Mammary epithelial cell (primary cell): ENCODE measurements at places on chromosomes 6 and 20.

- no peak for DNase-seq
These were observed 205.9 kb downstream of the HACE1 start for GRCh38 chr6:104653781-104654180.

DNA sequence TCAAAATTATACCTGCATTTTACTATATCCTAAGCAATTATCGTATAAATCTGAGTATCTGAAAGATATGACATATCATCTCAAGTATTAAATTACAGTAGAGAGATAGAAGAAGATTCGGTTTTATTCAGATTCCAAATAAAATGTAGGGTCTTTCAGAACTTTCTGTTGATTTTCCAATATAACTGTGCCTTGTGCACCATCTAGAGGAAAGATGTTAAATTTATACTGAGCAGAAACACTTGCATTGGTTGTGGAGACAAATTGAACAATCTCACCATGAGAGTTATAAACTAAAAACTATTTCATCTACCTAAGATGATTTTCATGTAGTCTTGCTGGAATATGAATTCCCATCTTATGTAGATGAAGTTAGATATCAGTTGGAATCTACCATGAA lies 26.8 kb upstream of the HSF2 start:
- no peak for DNase-seq

DNA sequence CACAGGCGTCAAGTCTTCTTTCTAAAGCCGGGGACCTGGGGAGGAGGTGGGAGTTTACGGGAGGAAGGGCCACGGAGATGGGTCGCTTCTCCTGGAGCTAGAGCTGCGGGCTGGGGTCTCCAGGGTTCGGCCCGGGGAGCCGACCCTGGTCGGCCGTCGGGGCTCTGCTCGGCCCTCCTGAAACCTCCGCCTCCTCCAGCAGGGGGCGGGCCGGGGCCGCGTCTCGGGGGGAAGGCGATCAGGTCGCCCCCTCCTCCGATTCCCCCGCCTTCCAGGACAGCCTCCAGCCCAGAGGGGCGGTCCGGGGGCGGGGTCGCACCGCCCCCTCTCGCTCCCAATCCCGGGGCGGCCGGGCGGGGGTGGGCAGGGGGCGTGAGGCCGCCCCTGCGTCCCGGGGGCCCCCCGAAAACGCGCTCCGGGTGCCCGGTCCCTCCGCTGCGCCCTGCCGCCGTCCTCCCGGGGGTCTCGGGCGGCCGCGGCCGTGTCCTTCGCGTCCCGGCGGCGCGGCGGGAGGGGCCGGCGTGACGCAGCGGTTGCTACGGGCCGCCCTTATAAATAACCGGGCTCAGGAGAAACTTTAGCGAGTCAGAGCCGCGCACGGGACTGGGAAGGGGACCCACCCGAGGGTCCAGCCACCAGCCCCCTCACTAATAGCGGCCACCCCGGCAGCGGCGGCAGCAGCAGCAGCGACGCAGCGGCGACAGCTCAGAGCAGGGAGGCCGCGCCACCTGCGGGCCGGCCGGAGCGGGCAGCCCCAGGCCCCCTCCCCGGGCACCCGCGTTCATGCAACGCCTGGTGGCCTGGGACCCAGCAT lies at the start of gene CEBPB:
CEBPB (plus strand) TSS at position 580 of the 814 bp plus-strand sequence; CDS start at position 784, 204 bp downstream.
- peak; percentile 84 for DNase-seq

GRCh38 chr6:34247481-34248197 lies 1.2 kb downstream of the SMIM29 start:
- DNase-seq, result no peak

DNA sequence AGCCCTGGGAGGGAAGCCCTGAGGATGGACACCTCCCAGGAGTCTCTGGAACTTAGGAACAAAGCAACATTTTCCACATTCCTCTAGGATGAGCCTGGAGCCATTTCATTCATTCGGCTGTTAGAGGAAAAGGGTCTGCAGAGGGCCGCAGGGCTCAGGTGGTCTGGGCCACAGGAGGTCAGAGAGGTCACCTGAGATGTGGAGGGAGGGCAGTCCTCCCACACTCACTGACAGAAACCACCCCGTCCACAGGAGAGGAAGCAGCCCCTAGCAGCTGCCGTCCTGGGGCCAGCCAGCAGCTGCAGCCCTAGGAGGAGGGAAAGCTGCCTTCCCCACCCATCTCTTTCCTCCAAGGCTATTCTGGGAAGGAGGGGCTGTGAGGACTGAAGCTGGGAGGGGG lies 207.0 kb downstream of the CDC5L start:
- DNase-seq, result no peak

GRCh38 chr6:14306151-14306906 lies 188.8 kb downstream of the CD83 start:
- DNase-seq, result no peak

DNA sequence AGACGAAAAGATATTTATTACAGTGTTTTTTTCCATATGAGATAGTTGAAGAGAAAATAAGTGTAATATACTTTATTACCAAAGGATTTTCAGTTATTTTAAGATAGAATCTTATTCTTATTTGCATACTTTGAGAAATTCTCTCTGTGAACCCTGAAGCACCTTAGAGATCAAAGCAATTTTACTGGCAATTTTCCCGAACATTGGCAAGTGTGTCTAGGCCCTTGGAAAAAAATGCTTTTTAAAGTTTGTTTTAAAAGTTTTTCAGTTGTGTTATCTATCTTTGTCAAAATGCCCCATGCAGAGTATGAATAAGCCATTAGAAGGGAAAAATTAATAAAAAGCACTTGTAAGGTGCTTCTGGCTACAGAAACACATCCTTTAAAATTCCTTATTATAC lies 276.8 kb upstream of the HSF2 start:
- DNase-seq, result no peak

GRCh38 chr20:48052475-48052835 lies 267.2 kb upstream of the SULF2 start:
- DNase-seq, result peak; percentile 63

DNA sequence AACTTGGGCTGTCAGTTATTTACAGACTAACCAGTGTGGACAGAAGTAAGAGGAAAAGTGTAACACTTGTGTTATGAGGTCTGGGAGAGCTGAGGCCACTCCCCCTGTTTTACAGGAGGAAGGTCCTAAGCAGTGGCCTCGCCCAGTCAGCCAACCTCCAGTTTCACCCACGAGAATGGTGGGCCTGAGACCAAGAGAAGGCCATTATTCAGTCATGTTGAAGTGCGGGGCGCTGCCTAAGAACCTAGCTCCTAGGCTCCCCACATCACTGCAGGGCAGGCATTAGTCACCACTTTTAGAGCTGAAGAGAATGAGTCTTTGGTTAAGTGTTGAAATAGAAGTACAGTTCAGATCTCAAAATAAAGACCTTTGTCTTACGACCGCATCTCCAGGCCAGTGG lies 27.9 kb downstream of the CDYL start:
- peak; percentile 92 for DNase-seq

- peak; percentile 88 for DNase-seq
These were observed 2.8 kb downstream of the ZFP57 start for GRCh38 chr6:29678114-29678513.

DNA sequence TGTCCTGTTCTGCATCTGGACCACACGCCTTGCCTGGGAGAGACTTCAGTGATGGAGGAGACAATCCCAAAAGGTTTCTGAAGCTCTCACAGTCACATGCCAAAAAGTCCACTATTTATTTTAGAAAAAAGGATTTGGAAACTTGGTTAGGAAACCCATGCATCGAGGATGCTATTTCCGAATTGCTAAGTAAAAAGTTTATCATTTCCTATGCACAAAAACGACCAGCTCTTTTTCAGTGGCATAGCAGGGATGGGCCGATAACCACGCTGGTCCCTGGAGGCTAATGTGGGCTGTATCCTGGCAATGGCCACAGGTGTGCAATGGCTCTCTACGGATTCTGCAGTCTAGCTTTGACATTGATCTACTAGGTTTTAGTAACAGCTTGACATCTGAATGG lies 33.9 kb downstream of the RAMACL start:
- no peak for DNase-seq

- no peak for DNase-seq
These were observed 415.6 kb upstream of the RNF217 start for GRCh38 chr6:124546601-124547000.

DNA sequence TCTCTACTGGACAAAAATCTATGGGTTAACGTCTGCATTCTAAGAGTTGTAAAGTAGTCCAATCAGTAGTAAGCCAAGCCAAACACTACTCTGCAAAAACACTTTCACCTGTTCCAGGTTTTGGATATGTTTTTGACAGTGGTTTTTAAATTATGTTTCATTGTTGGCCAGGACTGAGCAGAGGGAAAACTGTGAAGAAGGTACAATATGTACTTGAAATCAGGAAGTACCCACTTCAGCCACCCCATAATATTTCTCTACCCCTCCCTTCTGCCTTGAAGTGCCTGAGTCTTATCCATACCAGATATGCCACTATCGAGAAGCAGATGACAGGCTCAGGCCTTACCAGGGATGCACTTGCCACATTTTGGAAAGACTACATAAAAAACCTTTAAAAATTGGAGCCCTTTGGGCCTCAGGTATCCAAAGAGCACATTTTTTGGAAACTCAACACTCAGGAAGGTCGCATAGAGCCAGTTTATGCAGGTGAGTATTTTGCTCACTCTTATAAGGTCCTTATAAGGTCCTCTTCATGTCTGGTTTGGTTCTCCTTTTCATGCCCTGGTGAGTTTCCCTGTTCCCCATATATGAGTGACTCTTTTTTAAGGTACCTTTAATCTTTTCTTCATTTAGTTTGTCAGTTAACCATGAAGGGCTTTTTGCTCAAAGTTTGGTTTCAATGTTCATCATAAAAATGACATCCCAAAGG lies 859.3 kb upstream of the FLRT3 start:
- no peak for DNase-seq

- DNase-seq, result no peak
These were observed 91.6 kb downstream of the SLC22A3 start for GRCh38 chr6:160439751-160440150.

- no peak for DNase-seq
These were observed 61.1 kb upstream of the SPTLC3 start for GRCh38 chr20:12947691-12948090.

DNA sequence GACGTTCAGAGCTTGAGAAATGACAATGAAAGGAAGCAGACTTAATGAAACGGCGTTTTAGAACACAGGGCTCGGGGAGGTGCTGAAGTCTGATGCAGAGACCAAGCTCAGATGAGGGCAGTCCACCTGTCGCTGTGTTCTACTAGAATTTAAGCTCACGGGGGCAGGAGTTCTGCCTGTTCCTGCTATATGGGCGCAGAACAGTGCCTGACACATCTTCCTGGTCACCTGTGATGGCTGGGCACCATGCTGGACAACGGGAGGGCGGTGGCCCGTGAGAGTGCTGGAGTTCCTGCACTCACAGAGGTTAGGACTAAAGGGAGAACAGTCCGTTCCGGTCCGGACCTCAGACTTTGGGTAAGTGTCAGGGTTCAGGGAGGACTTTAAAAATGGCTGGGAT lies 130.6 kb downstream of the ERMARD start:
- no peak for DNase-seq

DNA sequence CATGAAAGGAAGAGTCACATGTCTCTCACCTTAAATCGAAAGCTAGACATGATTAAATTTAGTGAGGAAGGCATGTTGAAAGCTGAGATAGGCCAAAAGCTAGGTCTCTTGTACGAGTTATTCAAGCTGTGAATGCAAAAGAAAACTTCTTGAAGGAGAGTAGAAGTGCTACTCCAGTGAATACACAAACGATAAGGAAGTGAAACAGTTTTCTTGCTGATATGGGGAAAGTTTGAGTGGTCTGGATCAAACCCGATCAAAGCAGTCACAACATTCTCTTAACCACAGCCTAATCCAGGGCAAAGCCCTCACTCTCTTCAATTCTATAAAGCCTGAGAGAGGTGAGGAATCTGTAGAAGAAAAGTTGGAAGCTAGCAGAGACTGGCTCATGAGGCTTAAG lies 1.9 kb upstream of the TPD52L1 start:
- no peak for DNase-seq

GRCh38 chr20:38355161-38356012 lies 9.1 kb downstream of the LBP start:
- DNase-seq, result no peak

DNA sequence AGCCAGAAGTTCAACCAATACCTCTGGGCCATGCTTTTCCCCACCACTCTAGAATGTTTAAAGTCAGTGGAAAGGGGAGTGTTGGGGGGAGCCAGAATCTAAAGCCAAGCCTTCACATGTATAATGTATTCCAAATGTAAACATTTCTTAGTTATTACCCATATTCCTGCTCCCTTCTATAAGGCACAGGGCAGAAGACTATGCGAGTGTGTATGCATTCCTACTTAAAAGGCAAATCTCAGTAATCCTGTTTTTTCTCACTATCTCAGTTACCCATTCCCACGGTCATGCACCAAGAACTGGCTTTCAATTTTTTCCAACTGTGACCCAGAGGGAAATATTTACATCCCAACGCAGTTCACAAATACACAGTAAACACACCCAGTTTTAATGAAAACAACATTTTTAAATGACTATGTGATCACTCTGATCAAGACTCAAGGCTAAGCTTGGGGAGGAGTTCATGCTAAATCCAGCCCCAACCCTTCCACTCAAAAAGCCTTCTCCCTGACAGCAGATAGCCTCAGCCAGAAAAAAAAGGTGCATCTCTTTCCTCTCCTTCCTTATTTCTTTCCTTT lies 57.5 kb downstream of the EPB41L2 start:
- no peak for DNase-seq

DNA sequence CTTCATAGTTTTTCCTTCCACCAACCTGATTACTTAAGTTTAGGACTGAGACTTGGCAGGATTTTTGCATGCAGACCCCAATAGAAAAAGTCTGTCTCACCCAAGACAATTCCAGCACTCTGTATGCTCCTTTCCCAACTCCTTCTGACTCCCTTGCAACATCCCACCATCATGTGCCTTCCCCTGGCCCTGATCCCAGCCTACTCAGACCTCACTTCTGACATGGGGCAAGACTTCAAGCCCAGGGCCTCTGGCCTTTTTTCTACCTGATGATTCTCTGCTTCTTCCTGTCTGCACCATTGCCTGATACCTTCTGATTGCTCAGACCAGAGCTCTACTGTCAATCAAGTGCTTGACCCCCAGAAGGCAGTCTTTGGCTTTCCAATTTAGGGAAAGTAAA lies 96.6 kb downstream of the HAO1 start:
- peak; percentile 48 for DNase-seq

GRCh38 chr6:167501831-167502385 lies 177.0 kb downstream of the TTLL2 start:
- DNase-seq, result no peak

DNA sequence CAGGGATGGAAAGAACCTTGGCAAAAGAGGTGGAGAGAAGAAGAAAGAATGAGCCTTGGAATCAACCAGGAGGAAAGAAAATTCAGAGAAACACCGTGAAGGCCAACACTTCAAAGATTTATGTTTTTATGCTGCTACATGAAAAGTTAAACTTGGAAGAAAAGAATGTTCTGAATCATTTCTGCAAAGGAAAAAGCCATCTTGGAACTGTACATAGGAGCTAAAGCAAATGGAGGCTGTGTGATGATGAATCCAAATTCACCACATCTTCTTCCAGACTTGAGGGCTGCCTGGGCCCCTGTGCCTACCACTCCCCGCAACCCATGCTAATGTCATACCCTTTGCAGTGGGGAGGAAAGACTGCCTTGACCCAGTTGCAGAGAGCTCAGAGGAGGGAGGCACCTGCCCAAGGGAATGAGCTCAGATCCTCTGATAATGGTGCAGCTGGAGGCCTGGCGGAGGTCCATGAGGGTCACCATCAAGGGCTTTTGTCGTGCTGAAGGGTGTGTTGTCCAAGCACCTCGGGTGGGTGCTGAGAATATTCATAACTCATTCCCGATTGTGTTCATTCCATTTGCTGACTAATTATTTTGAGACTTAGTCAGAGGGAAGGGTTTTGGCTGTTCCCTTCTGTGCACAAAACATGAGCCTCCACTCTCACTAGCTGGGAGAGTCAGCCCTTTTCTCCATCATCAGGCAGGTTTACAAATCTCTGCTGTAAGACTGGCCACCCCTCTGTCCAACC lies 245.8 kb upstream of the JAG1 start:
- peak; percentile 89 for DNase-seq
